Esophagus mucosa (tissue), 1 donor: ENCODE measurements at places on chromosomes 3 and 15. TPM values are rescaled to one million over a fixed set of nuclear protein-coding genes. Genes with fewer than 3 reads are reported as not detected.

DNA sequence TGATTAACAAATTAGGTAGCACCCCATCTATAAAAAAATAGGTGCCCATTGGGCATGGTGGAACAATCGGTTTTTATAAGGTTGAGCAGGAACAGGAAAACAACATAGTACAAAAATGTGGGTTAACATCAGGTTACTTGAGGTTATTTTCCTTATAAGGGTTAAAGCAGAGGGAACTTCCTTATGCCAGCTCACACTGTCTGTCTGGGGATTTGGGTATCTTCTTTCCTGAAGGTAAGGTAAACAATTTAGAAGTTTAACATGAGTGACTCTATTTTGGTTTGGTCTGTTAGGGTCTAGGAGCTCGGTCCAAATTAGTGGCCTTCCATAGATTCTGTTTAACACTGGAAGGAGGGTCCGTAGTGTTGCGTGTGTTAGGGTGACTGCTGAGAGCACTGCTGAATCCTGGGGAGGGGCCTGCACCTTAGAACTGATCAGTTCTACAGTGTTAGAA is 14.7 kb downstream of the CHD2 start:
- peak; percentile 58 for ATAC-seq

- no peak for ATAC-seq
These were observed 391.0 kb downstream of the RAP2B start for GRCh38 chr3:153552887-153553604.

- ATAC-seq: no peak
These were observed 53.5 kb upstream of the CCDC54 start for GRCh38 chr3:107323723-107324122.

- ATAC-seq: peak; percentile 78
These were observed 132.2 kb downstream of the KLF13 start for GRCh38 chr15:31458596-31459399.

Gene FOXB1
- total RNA-seq: not detected

DNA sequence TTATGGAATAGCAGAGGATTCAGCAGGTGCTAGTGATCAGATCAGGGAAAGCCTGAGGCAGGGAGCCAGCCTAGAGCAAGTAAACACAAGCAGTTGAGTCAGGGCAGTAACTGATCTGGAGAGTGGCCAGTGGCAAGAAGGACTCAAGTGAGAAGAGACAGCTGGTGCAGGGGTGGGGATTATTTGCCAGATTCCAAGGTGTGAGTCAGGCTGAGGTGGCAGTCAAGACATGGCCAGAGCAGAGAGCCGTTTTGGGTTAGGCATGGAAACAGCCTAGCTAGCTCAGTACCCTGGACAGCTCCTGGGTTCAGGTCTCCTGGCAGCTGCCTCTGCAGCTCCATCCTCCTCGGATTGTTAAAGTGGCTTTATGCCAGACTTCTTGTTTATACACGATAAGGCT is 281.9 kb upstream of the ONECUT1 start:
- peak; percentile 59 for ATAC-seq

Gene KBTBD8
- 2.2 TPM for total RNA-seq

Gene TMF1
- 16.0 TPM for total RNA-seq

Gene CEP152
- total RNA-seq: 4.5 TPM

DNA sequence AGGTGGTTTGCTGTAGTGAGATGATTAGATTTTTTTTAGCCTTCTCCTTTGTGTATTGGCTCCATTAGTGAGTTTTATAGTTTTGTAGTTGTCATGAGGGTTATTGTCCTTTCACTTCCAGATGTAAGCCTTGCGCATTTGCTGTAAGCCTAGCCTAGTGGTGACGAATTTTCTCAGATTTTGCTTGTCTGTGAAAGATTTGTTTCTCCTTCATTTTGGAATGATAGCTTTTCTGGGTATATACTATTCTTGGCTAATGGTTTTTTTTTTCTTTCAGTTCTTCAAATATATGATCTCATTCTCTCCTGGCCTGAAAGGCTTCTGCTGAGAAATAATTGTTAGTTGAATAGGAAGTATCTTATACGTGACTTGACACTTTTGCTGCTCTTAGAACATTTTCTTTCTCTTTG is 166.5 kb upstream of the THRB start:
- no peak for ATAC-seq
